ENCODE measurements at places on chromosomes 12 and 14.

- peak; percentile 8 for DNase-seq
Measured at GRCh38 chr12:67222302-67222701, 46.9 kb upstream of the CAND1 start.

- DNase-seq: no peak
Measured at GRCh38 chr14:69092840-69093422, 60.0 kb downstream of the DCAF5 start.

GRCh38 chr12:66304296-66304900, 2.1 kb downstream of the HELB start:
- no peak for DNase-seq

DNA sequence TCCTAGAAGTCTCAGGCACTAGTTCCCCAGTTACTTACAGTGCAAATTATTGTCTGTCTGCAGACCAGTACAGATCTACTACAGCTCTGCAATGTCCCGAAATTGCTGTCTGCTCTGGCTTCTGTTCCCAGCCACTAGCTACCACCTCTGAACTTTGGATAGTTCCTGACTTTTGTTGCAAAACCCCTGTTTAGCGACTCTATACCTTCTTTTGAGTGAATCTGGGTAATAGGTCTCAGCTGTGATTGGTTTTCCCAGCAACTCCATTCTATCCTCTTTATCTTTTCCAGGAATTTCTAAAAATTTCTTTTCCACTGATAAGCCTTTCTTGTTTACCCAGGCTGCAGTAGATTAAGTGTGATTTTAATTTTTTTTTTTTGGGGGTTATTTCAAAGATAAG, 16.8 kb downstream of the KCNJ8 start:
- no peak for DNase-seq

- DNase-seq: no peak
Measured at GRCh38 chr14:104392001-104392395, 187.6 kb upstream of the C14orf180 start.

DNA sequence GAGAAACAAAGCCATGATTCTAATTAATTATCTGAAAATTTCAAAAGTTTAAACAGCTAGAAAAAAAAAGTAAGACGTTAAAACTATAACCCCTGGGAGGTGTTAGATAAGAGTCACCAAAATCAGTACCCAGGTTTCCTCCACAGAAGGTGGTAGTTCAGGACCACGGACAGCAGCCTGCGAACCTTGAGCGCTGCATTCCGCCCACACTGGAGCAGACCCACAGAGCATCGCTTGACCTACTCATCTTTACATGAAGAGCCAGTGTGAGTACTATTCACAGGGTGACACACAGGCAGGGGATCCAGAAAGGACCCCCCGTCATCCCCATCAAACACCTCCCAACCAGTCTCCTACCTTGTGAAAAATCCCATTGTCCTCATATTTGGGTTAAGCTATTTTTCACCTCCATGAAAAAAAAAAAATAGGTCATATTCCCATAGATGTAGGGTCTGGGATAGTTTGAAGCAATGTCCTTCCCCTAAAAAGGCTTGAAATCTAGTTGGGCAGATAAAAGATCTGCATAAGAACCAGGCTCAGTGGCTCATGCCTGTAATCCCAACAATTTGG, 8.8 kb upstream of the CHGA start:
- no peak for DNase-seq
